Kidney tubule cell (primary cell): ENCODE measurements at places on chromosomes 4 and X.

- no peak for DNase-seq
These were observed 15.3 kb downstream of the PPARGC1A start for GRCh38 chr4:23874536-23874901.

DNA sequence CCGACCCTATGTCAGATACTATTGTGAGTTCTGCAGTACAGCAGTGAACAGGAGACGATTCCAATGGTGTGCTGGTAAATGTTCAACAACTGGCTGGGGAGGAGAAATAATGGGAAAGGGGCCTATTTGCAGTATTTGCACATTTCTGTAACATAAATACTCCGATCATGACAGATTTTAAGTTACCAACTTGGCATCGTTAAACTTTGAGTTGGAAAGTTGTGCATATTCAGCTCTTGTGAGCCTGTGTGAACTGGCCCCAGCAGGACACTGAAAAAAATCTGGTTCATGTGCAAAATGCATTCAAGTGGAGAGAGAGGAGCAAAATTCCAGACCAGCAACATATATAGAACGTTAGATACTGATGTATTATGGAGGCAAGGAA, 175.0 kb downstream of the MAPK10 start:
- no peak for DNase-seq

DNA sequence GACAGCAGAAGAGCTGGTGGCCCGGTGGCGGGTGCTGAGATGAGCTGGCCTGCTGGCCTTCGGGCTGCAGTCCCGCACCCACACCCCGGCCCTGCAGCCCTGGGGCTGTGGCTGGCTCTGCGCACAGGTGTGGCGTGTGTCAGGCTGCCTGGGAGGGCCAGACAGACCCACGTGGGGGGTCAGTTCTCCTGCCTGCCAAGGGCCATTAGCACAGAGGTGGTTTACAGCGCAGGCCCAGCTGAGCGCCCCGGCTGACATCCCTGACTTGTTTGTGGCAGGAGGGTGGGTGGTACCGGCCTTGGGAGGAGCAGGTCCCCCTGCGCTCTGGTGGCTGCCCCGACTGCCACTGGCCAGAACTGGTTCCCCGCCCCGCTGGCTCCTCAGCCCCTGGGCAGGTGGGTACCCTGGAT, 9.4 kb upstream of the HGFAC start:
- DNase-seq = no peak

GRCh38 chrX:63929608-63930007, 144.6 kb upstream of the ARHGEF9 start:
- no peak for DNase-seq

DNA sequence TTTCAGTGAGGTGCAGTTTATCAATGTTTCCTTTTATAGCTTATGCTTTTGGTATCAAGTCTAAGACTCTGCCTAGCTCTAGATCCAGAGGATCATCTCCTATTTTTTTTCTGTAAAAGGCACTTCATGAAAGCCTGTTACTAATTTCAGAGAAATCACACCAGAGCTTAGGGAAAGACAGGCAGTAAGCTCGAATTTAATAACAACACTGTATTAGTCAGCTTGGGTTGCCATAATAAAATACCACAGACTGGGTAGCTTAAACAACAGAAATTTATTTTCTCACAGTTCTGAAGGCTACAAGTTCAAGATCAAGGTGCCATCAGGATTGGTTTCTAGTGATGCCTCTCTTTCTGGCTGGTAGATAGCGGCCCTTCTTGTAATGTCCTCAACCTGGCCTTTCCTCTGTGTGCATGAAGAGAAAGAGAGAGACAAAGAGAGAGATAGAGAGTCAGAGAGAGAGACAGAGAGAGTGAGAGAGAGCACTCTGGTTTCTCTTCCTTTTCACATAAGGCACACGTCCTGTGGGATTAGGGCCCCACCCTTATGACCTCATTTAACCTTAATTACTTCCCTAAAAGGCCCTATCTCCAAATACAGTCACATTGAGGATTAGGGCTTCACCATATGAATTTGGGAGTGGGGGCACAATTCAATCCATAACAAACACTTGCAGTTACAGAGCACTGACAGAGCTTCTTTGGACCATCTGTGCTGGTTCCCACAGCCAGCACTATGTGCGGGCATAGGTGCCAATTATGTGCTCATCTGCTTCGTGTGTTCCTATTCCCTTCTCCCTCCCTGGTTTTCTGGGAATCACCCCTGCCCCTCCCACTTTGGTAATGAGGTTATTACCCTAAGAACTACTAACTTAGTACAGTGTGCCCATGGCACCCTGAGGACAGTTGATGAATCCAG, 114.8 kb upstream of the MED14 start:
- no peak for DNase-seq

DNA sequence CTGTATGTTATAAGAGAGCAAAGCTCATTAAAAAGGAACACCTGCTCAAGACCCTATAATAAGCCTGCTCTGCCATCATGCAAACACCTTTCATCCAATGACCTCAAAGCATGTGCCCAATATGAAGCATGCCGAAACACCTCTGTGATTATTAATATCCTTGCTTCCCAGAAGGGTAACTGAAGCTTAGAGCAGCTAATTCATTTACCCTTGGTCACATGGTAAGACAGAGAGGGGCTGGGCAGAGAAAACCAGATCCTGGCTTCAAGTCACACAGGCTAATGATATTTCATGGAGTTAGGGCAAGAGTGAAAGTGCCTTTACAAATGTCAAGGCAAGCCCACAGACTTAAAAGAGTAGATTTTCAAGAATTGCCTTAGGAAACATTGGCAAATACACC, 5.6 kb downstream of the AMOT start:
- DNase-seq = no peak

GRCh38 chrX:9462456-9462855, 2.4 kb upstream of the TBL1X start:
- no peak for DNase-seq

GRCh38 chrX:142483965-142484364, 278.9 kb upstream of the MAGEC2 start:
- DNase-seq = no peak

GRCh38 chr4:76765473-76766183, 132.3 kb downstream of the SOWAHB start:
- DNase-seq = no peak

GRCh38 chrX:74242050-74242449, 61.9 kb upstream of the ZCCHC13 start:
- peak; percentile 50 for DNase-seq

DNA sequence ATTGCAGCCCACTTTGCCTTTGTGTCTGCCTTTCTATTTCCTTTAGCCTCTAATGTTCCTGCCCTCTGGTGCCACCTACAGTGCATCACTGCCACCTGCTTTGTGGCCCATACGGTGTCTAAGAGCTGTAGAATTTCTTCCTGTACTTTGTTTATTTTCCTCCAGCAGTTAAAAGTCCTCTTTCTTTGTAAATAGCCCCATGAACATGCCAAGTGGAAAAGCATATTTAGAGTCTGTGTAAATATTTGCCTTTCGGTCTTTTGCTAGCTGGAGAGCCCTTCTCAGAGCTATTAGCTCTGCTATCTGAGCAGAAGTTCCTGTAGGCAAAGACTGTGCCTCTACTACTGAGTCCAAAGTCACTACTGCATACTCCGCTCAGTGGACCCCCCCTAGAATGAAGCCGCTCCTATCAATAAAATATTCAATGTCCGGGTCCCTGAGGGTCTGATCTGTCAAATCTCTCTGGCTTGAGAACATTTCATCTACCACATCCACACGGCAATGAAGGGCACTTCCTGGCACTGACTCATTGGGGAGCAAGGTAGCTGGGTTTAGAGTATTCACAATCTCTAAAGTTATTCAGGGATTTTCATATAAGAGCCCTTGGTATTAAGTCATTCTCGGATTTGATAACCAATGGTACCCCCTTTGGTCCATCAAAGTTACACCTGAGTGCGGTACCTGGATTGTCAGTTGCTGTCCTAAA, 36.3 kb downstream of the SULT1E1 start:
- peak; percentile 57 for DNase-seq

- DNase-seq = peak; percentile 70
These were observed 170.7 kb downstream of the SLIT2 start for GRCh38 chr4:20422398-20422797.

DNA sequence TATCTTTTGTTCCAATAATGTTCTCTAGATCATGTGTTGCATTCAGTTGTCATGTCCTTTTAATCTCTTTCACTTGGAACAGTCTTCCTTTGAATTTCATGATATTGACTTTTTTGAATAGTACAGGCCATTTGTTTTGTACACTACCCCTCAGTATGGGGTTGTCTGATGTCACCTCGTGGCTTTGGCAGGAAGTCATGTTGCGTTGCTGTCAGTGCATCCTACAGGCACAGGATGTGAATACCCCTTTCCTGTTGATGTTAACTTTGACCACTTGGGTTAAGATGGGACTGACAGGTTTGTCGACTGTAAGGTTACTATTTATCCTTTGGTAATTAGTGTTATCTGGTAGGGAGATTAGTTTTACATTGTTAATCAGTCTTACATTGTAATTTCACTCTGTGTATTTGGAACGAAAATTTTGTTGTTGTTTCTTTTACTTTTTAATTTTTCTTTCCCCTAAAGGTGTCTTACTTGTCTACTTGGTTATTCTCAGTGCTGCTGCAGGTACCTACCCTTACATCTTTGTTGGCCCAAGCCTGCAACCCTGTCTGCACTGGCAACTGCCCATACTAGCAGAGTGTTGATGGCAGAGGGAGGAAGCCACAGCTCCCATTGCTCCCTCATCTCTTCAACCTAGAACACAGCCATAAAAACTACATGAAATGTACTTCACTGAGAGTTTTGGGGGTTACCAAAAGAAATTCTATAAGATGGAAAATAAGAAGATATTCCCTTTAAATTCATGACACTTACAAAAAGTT, 14.7 kb upstream of the ATP8A1 start:
- DNase-seq = peak; percentile 1

DNA sequence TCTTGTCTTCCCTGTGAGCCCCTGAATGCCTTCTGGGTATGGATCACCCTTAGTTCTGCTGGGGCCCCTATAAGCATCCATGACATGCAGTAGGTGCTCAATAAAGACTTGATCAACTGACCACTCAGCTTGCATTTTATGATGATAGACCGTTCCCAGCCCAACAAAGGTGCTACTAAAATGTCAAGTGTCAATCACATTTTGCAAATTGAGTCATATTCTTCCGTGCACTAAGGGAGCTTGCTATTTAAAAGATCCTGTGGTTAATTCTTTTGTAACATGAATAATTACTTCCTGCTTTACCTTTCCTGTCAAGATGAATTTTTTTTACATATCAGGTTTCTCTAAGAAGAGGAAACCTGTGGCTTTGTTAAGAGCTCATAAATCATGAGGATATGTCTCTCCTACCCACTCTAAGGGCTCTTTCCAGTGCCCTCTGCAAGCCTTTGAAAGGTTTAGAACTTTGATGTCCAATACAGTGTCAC, 47.6 kb downstream of the SH3KBP1 start:
- peak; percentile 52 for DNase-seq

DNA sequence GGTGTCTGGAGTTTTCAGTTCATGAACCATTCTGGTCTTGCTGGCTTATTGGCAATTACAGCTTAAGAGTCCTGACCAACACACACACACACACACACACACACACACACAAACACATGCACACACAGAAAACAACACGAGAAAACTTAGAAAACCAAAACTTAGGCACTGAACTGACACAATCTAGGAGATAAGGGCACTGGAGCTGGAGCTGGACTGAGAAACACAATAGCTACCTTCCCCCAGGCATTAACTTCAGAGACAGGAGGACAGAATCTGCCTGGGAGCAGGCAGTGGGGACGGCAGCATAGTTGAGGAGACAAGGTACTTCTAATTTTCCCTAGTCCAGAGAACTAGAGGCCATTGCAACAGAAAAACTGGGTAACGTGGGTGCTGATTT, 62.3 kb downstream of the LNX1 start:
- DNase-seq = no peak

GRCh38 chr4:138958519-138958918, 57.1 kb upstream of the NOCT start:
- no peak for DNase-seq

DNA sequence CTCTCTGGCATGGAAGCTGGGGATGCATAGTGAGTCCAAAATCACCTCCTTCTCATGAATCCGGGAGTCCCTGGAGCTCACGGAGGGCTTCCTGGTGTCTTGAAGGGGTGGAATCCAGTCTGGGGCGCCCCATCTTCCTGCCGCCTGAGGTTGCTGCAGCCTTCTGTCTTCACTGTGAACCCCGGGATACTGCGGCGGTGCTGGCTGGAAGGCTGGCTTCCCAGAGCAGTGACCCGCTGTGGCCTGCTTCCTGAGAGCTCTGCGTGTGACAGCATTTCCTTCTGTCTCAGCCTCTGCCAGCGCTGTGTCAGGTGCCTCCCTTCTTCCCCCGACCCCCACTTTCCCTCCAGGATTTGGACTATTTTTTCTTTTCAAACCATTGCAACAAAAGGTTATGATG, 98.8 kb upstream of the STOX2 start:
- no peak for DNase-seq

DNA sequence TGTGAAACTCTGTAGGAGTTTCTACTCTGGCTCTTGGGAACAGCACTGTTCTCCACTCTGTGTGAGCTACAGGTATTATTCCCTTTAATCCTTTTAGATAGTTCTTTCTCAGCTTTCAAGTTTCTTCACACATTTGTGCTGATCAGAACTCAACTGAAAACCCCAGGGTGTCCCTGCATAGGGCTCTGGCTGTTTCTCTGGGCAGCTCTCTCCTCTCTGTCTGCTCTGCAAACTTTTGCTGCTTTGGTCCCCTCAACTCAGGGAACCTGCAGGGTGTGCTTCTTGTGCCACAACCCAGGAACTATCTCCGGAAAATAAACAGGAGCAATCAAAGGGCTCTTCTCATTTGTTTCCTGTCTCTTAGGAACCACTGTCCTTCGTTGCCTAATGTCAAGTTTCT, 196.6 kb upstream of the GABRA2 start:
- no peak for DNase-seq

DNA sequence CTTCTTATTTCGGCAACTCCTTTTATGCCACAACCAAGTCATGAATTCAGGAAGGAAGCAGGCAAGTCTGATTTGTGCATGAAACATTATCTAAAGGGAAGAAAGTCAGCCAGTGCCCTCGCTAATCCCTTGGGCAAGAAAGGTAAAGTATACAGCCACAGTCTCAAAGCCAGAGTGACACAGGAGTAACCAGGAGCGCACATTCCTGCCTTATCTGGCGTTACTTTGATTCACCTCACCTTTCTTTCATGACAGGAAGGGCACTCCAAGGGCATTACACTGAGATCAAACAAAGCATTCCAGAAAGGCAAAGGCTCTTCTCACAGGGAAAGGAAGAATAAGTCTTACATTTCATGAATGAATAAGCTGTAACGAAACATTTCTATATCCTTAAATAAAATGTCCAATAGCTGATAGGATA, 38.8 kb downstream of the FAT1 start:
- peak; percentile 68 for DNase-seq

DNA sequence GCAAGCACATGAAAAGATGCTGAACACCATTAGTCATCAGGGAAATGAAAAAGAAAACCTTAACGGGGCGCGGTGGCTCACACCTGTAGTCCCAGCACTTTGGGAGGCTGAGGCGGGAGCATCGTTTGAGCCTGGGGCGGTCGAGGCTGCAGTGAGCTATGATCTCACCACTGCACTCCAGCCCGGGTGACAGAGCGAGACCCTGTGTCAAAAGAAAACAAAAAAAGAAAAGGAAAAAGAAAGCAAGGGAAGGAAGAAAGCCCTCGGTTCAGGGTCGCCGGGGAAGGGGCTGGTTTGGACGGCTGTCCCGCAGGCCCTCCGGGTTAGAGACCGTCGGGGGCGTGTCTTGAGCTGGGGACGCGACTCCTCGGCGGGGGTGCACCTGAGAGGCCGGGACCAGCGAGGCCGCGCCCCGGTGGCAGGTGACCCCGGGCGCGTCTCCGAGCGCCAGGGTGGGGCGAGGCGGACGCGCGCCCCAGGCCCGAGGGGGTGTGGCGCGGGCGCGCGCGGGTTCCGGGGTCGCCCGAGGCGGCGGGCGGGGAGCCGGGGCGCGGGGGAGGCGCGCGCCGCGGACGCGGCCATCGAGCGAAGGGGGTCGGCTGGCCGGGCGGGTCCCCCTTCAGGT, 478 bp upstream of the PLXNA3 start:
- DNase-seq = peak; percentile 61
